NCI-H1105 (cell line): ENCODE measurements at places on chromosomes 12 and 14.
A peak's percentile ranks its signal among the peaks of the same experiment; 100 is the strongest.

DNA sequence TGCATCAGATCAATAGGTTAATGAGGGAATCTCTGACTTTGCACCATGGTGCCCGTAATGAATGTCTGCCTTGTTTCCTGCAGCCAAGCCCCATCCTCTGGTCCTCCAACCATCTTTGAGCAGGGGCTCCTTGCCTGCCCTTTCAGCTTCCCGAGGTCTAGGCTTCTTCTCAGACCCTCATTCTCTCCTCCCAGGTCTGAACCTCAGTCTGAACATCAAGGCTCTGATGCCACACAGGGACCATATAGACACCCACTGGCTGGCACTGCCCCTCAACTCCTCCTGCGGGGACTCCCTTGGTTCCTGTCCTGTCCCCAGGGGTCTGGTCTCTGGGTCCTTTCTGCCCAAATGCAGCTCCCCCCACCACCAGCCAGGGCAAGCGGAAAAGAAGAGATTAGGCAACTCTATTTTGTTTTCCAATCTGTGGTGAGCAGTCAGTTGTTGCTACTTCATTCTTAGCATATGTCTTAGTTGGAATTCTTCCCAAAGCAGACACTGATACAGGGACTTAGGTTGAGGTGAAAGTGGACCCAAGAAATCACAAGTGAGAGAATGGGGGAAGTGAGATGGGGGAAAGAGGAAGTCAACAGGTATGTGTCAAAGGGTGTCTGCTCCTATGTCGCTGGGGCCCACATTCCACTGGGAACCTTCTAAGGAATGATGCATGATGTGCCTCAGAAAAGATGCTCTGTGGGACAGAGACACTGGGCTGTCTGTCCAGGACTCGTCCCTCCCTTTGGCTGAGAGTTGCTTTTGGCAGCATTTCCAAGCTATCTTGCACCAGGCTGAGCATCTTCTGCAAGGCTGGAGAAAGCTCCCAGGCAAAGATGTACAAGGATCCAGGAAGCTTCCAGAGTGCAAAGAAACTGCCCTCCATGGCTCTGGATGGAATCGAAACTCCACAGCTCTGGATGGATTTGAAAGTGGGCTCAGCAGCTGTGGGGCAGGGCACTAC, 1096.5 kb upstream of the TMEM132C start:
- no peak for DNase-seq

DNA sequence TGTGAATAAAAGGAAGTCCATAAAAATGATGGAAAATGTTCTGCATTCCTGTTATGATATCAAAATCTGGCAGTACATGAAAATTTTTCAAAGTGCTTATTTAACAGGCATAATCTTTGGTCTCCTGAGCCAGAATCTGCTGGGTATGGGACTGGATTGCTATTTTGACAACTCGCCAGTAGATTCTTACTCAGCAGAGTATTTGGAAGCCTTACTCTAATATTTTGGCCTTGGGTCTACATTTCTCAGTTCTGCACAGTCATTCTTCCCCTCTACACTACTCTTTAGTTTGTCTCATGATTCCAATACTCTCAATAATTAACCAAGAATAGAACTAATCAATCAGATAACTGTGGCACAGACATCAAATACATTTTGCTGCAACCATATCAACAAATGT, 1.1 kb upstream of the SLCO1B1 start:
- no peak for DNase-seq

DNA sequence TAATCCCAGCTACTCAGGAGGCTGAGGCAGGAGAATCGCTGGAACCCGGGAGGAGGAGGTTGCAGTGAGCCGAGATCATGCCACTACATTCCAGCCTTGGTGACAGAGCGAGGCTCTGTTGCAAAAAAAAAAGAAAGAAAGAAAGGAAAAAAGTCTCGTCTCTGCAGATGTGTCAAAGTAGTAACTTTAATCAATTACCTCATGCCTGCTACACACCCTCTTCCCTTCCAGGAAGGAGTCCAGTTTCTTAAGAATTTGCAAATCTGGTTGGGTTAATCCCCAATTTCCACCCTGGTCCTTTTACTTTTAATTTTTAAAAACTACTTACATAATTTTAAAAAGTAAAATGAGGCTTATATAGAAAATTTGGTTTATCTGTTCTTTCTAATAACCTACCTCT, 234.5 kb upstream of the KITLG start:
- DNase-seq, result no peak

DNA sequence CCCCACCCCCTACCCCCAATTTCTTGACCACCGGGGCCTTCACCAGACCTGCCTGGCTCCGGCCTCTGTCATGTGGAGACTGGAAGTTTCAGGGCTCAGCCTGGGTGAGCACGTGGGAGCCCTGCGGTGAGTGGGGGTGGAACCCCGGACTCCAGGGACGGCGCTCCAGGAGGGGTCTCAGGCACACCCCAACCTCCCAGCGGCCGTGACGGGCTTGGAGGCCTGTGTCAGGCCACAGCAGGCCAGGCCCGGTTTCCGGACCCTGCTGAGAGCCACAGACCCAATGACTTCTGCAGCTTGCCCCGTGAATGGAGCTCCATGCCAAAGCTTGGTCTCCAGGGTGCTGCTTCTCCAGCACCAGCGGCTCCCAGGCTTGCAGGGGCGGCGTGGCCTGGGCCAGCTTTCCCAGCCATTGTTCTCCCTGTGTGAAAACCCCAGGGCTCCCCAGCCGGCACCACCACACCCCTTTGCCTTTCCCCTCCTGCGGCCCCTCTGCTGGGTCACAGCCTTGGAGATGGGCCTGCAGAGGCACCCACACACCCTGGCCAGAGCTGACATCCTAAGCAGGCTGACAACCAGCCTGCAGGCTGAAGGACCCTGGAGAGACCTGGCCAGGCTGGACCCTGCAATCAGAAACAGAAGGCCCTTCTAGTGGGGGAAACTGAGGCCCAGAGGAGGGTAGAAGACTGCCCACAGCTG, 186.2 kb upstream of the C14orf180 start:
- no peak for DNase-seq

DNA sequence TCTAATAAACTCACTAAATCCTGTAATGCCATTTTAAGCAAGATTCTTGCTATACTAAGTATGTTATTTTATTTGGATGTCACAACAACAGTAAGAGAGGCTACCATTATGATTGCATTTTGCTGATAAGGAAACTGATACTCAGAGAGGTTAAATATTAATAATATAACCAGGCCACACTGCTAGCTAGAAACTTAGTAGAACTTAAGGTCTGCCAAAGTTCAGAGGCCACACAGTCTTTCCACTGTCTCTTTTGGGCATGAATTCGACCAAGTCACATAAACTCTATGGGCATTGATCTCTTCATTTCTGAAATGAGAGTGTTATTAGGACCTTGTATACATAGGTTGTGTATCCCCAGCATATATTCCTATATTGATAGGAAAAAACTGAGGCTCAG, 147.9 kb downstream of the SYNE2 start:
- DNase-seq, result no peak

DNA sequence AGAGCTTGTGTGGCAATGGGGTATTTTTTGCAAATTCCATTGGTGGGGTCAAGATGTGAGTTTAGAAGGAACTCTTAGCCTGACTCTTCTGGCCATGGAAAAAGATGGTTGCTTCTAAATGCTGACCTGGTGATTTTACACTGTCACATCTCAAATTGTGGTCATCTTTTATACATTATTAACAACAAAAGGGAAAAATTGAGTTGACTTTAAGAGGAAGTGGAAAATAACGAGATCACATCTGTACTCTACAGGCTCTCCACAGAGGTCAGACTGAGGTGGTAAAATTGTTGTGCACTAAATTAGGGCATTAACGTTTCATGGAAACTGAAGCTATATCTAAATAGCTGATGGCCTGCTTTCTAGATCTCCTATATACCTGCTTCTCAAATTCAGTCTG, 44.7 kb downstream of the PTPN11 start:
- DNase-seq, result no peak

- no peak for DNase-seq
Observed at GRCh38 chr12:96155781-96156180, 38.4 kb upstream of the ELK3 start.

DNA sequence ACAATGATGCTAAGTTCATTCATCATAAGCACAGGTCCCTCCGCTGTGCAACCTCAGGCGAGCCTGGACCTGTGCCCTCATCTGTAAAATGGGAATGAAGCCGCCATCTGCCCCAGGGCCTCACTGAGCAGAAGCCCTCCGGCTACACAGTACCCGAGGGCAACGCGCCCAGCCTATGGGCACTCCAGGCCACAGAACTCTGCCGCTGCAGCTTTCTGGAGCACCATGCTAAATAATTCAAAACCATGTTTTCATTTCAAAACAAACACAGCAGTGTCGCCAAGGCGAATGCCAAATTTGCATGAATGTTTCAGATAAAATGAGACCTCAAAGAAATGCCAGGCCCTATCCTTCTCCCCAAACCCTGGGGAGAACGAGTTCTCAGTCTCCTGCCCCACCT, 4.0 kb downstream of the NCOR2 start:
- no peak for DNase-seq

- no peak for DNase-seq
Observed at GRCh38 chr14:54483073-54483745, 5.6 kb downstream of the GMFB start.

GRCh38 chr12:69779928-69780327, 41.3 kb downstream of the RAB3IP start:
- DNase-seq, result peak; percentile 69

- DNase-seq, result no peak
Observed at GRCh38 chr12:52190860-52191729, 719 bp downstream of the KRT80 start.

DNA sequence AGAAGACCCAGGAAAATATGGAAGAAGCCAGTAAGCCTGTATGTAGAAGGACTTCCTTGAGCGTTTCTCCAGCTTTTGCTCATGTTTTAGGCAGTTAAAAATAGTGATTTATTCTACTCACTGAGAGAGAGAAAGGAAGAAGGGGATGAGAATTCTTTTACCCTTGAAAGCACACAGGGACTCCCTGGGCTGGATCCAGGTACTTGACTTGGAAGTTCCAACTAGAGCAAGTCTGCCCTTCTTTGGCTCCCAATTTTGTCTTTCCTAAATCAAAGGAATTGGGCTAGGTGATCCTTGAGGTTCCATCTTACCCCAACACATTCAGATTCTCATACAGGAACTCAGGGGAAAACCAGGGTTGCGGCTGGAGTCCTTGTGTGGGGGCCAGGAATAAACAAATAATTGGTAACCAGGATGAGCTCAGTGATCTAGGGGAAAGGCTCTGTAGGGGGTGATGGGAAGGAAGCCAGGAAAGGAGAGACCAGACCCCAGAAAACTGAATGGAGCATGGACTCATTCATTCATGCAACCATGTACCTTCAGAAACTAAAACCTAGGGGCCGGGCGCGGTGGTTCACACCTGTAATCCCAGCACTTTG, 11.5 kb upstream of the ITGA5 start:
- no peak for DNase-seq

GRCh38 chr14:93976477-93977057, at the start of gene ASB2:
Gene ASB2, minus strand, starts transcription at chr14:93976570. Its CDS starts 12,031 bp downstream, at chr14:93964539.
- DNase-seq, result no peak

- DNase-seq, result no peak
Observed at GRCh38 chr12:32419520-32419960, 20.2 kb downstream of the FGD4 start.

DNA sequence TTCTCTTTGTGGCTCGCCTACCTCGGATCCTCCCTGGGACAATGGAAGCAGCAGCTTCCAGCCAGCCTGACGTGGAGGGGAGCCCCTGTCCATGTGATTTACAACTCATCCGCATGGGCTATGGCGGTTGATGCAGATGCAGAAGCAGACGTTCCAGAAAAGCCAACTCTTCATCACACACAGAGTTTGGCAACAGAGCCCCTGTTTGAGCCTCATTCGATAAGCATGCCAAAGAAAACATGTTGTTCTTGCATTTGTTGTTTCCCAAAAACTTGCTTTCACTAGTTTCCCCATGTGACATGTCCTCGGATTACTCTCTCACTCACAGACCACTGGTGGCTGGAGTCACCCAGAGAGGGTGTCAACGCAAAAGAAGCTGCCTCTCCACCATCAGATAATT, 16.4 kb upstream of the TC2N start:
- no peak for DNase-seq

- peak; percentile 40 for DNase-seq
Observed at GRCh38 chr14:92783813-92784431, 10.2 kb upstream of the GOLGA5 start.

GRCh38 chr14:39023939-39024871, 78.8 kb downstream of the SEC23A start:
- peak; percentile 67 for DNase-seq

- no peak for DNase-seq
Observed at GRCh38 chr12:120013659-120014380, 24.8 kb downstream of the BICDL1 start.

DNA sequence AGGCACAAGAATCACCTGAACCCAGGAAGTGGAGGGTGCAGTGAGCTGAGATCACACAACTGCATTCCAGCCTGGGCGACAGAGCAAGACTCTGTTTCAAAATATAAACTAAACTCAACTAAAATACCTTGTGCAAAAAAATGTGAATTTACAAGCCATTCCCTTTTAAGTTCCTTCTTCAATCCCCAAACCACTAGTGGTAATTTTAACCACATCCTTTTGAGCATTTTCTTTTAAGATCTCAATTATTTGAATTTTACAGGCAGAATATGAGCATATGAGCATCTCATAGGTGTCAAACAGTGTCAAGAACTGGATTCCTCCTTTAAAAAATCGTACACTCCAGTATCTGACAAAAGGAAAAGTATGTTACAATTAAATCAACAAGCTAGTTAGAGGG, 57.0 kb upstream of the NPFF start:
- DNase-seq, result no peak

DNA sequence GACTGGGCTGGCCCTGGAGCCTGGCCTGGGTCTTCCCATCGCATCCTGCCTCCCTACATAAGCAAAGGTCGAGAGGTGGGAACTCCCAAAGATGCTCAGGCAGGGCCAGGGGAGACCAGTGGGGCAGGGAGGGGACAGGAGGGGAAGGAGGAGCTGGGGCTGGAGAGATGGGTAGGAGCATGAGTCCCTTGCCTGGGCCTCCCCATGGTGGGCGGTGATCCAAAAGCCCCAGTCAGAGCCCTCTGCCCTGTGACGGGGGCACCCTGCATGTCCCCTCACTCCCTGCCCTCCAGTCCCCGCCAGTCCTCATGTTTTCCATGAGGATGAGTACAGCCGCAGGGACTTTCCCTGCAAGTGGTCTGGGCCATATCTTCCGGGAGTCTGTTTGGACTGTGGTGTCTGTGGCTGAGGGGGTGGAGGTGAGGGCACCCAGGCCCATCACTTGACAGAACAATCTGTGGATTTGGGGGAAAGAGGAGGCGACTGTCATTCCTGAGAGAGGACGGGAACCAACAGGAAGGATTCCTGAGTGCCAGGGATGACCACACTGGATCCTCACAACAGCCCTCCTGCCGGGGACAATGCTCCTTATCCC, 9.3 kb downstream of the BDKRB2 start:
- no peak for DNase-seq

DNA sequence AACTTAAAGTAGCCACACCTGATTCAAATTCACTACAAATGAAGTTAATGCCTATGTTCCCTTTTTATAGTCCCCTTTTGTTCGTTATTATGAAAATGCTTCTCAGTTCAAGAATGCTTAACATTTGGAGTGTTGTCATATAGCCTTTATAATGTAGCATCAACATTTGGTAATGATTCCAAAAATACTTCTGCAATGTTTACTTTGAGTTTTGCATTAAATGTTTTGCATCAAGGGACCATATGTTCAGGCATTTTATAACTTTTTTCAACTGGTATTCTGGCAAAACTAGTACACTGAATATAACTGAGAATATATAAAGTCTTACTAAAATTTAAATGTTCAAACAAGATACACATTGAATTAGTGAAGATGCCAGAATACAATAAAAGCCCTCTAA, 209.6 kb upstream of the SLC16A7 start:
- no peak for DNase-seq
